ENCODE measurements at places on chromosomes 3 and 15. TPM values are rescaled to one million over a fixed set of nuclear protein-coding genes. Genes with fewer than 3 reads are reported as not detected.

DNA sequence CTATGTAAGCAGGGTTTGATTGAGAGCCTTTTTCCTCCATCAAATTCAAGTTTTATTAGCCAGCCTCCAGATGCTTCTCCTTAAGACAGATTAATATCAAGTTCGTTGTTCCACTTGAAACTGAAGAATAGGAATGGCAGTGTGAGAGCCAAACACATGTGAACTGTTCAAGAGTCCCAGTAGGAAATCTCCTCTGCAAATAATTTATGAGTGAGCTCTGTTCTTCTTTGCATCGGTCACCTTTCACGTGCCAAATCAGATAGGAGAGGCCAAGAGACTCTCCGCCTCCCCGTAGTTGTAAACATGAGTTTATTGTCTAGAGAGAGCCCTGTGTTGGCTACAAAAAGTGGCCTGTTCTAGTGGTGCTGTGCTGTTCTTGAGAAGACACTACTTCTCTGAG, 372.1 kb upstream of the NR2F2 start:
- H3K4me3 ChIP-seq: no peak overlapping the region
- no peaks in the 10 kb centered on the region for H3K27me3 ChIP-seq
- H3K27ac ChIP-seq: no peak overlapping the region

GRCh38 chr3:160735826-160736225, 20.2 kb upstream of the PPM1L start:
- H3K27me3 ChIP-seq: no peaks in the 10 kb centered on the region
- DNase-seq: no peak
- no peak overlapping the region for H3K4me3 ChIP-seq

The CAMK2N2 gene
- 0.08 TPM for polyA plus RNA-seq

DNA sequence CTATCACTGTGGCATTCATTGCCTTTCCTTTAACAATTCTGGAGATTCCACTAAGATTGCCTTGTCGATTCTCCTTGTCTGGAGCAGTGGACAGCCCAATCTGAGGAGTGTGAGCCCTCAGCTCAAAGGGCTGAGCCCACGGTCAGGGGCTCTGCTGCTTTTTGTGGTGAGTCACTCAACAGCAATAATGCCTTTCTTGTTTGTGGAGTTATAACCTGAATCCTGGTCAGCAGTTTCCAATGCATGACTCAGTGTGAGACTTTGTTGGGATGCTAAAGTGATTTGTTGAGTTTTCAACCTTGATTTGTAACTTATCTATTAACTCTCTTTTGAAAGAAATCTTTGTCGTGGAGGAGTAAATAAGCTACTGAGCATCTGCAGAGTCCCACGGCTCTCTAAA, 183.5 kb downstream of the TJP1 start:
- no peak overlapping the region for H3K4me3 ChIP-seq
- H3K4me1 ChIP-seq: no peaks in the 10 kb centered on the region
- H3K36me3 ChIP-seq: no peaks in the 10 kb centered on the region
- H3K27me3 ChIP-seq: no peaks in the 10 kb centered on the region
- DNase-seq: no peak

- H3K27ac ChIP-seq: no peak overlapping the region
- H3K27me3 ChIP-seq: no peaks in the 10 kb centered on the region
- no peaks in the 10 kb centered on the region for H3K4me1 ChIP-seq
- peaks cover 100% of the 10 kb centered on the region for H3K36me3 ChIP-seq
Measured at GRCh38 chr3:15256861-15257341, 50.9 kb downstream of the CAPN7 start.

GRCh38 chr3:14606669-14607339, 44.8 kb upstream of the CCDC174 start:
- H3K4me3 ChIP-seq: no peak overlapping the region
- H3K27ac ChIP-seq: no peak overlapping the region
- H3K27me3 ChIP-seq: peaks cover 68% of the 10 kb centered on the region
- peaks cover 4% of the 10 kb centered on the region for H3K4me1 ChIP-seq
- no peak for DNase-seq

The CLRN1 gene
- not detected for polyA plus RNA-seq

GRCh38 chr3:171879472-171879871, 36.3 kb downstream of the TMEM212 start:
- no peak overlapping the region for H3K4me3 ChIP-seq
- H3K36me3 ChIP-seq: no peaks in the 10 kb centered on the region
- peaks cover 14% of the 10 kb centered on the region for H3K4me1 ChIP-seq

The SLC6A11 gene
- not detected for polyA plus RNA-seq

- H3K4me3 ChIP-seq: no peak overlapping the region
- no peak for DNase-seq
- H3K4me1 ChIP-seq: no peaks in the 10 kb centered on the region
- no peaks in the 10 kb centered on the region for H3K36me3 ChIP-seq
- no peaks in the 10 kb centered on the region for H3K27me3 ChIP-seq
Measured at GRCh38 chr3:6060251-6060650, 800.7 kb upstream of the GRM7 start.

- no peaks in the 10 kb centered on the region for H3K27me3 ChIP-seq
- peaks cover 28% of the 10 kb centered on the region for H3K4me1 ChIP-seq
- H3K36me3 ChIP-seq: no peaks in the 10 kb centered on the region
- H3K4me3 ChIP-seq: no peak overlapping the region
Measured at GRCh38 chr3:186185194-186185787, 76.4 kb upstream of the ETV5 start.

The CLDN18 gene
- polyA plus RNA-seq: not detected

GRCh38 chr15:101613130-101614000, 38.8 kb downstream of the TM2D3 start:
- peaks cover 9% of the 10 kb centered on the region for H3K4me1 ChIP-seq
- no peaks in the 10 kb centered on the region for H3K27me3 ChIP-seq
- no peak overlapping the region for H3K4me3 ChIP-seq
- DNase-seq: no peak
- no peak overlapping the region for H3K27ac ChIP-seq

Measured in spleen (tissue), 13 donors.